ENCODE measurements at places on chromosomes 4 and X. TPM values are rescaled to one million over a fixed set of nuclear protein-coding genes. Genes with fewer than 3 reads are reported as not detected.
A peak's percentile ranks its signal among the peaks of the same experiment; 100 is the strongest.

GRCh38 chr4:113996599-113997177 lies 17.2 kb upstream of the ARSJ start:
- DNase-seq = no peak

GRCh38 chr4:55183926-55184599 lies 58.7 kb upstream of the KDR start:
- no peak for DNase-seq

- no peak for DNase-seq
These were observed 63.4 kb upstream of the ENPEP start for GRCh38 chr4:110412354-110413065.

- DNase-seq = no peak
These were observed 49.9 kb downstream of the ADGRG2 start for GRCh38 chrX:19072372-19072771.

- DNase-seq = no peak
These were observed 102.4 kb downstream of the CPE start for GRCh38 chr4:165481053-165481835.

- no peak for DNase-seq
These were observed 156.9 kb downstream of the SLIT2 start for GRCh38 chr4:20408611-20409010.

DNA sequence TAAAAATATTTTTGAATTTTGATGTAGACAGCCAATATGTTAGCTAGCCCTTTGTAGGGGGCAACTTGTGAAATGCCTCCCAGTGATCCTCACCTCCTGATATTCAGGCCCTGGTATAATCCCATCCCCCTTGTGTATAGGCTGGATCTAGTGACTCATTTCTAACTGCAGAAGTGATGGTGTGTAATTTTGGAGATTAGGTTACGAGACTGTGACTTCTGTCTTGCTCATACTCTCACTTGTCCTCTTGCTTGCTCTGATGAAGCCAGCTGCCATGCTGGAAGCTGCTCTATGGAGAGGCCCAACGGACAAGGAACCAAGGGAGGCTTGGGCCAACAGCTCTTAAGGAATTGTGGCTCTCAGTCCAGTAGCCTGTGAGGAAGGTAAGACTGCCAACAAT lies 61.7 kb downstream of the GPR82 start:
- DNase-seq = no peak

- DNase-seq = no peak
These were observed 355.5 kb downstream of the KCNIP4 start for GRCh38 chr4:21592970-21593670.

- DNase-seq = no peak
These were observed 407.7 kb downstream of the SPRY1 start for GRCh38 chr4:123804196-123804721.

DNA sequence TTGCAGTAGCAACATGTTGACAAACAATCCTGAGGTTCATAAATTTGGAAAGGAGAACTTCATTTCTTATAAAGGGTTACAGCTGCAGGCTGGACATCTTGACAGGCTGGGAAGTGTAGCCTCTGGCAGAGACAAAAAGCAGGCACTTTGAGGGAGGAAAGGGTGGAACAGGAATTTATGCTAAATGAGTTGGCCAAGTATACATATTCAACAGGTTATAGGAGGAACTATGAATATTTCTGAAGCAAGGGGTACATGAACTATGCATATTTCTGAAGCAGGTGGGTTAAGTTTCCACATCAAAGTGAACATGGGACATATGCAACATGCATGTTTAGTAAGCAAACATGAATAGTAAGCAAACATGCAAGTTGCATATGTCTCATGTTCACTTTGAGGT lies 1.6 kb upstream of the ANTXR2 start:
- DNase-seq = no peak

- DNase-seq = no peak
These were observed 16.9 kb upstream of the HPRT1 start for GRCh38 chrX:134443020-134443419.

DNA sequence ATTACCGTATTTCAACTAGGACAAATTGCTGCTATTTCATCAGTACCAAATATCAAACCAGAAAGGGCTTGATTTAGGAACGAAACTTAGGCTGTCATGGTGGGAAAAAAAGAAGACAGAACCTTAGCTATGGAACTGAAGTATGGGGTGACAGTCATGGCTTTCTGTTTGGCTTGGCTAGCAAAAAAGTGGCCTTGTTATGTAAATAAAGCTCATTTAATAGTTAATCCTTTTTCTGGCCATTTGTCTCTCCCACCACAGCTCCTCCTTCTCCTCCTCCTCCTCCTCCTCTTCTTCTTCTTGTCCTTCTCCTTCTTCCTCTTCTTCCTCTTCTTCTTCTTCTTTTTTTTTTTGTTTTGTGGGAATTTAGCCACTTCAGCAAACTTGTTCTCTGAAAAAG lies 434.7 kb upstream of the NDST4 start:
- no peak for DNase-seq

DNA sequence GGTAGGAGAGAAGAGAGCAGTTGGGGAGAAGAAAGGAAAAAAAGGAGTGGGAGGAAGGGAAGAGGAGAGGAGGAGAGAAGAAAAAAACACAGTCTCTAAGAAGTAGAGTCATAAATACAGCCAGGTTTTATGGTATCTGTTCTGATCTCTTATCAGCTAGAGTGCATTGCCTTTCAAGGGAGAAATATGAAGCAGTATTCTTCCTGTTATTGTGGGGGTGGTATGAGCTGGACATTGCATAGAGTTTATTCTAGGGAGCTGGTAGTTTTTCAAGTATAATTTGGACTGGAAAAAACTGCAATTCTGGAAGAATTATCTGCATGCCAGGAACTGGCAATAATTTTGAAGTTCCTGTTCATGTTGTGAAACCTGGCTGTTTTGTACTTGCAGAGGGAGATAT lies 54.9 kb upstream of the TAB3 start:
- DNase-seq = no peak

GRCh38 chrX:21394792-21395191 lies 20.6 kb downstream of the CNKSR2 start:
- no peak for DNase-seq

- DNase-seq = no peak
These were observed 87.8 kb downstream of the PPA2 start for GRCh38 chr4:105386012-105386411.

GRCh38 chrX:68686097-68686977 lies 38.9 kb downstream of the STARD8 start:
- DNase-seq = peak; percentile 23

GRCh38 chr4:155799116-155799793 lies 40.4 kb downstream of the GUCY1B1 start:
- no peak for DNase-seq

GRCh38 chr4:163948920-163949455 lies 454.5 kb downstream of the TMA16 start:
- DNase-seq = no peak

DNA sequence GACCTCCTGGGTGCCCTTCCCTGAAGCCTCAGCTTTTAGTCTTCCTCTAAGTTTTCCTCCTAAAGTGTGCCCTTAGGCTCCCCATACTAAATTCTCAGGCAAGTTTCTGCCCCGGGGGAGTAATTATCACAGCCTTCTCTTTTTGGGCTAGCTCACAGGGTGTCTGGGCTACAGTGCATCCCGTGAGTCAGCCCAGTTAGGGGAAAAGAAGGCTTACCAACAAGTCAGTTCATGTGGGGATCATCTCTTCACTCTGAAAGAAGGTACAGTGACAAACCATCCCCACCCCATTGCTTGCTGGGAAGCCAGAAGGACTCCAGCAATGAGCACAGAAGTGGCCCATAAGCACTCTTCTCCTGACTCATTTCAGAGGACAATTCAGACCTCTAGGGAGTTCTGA lies 134.7 kb upstream of the FAM9C start:
- DNase-seq = no peak

GRCh38 chr4:112156112-112156511 lies 10.9 kb downstream of the FAM241A start:
- no peak for DNase-seq

Gene BRS3
- total RNA-seq = 0.55 TPM

Gene KCND1
- total RNA-seq = 3.3 TPM

Gene GPR119
- 0.55 TPM for total RNA-seq

Gene OTUD6A
- total RNA-seq = 6.9 TPM

Gene GAB1
- total RNA-seq = 61.3 TPM

Gene GAGE12G
- total RNA-seq = not detected

Gene SCML2
- total RNA-seq = 15.3 TPM

Gene AMMECR1
- 5.4 TPM for total RNA-seq

Gene FAM9B
- total RNA-seq = 4.6 TPM

Gene NEXMIF
- 0.71 TPM for total RNA-seq

Gene C4orf50
- total RNA-seq = 1.8 TPM

Gene LRP2BP
- total RNA-seq = 11.9 TPM

Gene PRDM8
- 3.9 TPM for total RNA-seq

Gene AFM
- 0.19 TPM for total RNA-seq
